ENCODE measurements at places on chromosomes 7 and 10.

DNA sequence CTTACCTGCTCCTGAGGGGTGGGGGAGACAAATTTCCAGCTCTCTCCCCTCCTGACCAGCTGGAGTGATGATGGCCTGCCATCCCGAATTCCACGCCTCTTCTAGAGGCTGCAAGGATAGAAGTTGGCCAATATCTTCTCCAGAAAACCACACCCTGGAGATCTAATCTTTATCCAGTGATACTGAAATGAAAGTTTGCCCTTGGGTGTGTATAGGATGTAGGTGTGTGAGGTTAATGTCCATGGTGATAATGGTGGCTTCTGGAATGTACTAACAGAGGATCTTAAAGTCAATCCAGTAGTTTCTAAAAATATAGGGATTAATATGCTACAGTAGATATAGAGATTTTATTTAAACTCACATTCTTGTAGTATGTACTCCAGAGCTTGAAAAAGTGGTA is 22.2 kb downstream of the AKR1B15 start:
- DNase-seq, result no peak

DNA sequence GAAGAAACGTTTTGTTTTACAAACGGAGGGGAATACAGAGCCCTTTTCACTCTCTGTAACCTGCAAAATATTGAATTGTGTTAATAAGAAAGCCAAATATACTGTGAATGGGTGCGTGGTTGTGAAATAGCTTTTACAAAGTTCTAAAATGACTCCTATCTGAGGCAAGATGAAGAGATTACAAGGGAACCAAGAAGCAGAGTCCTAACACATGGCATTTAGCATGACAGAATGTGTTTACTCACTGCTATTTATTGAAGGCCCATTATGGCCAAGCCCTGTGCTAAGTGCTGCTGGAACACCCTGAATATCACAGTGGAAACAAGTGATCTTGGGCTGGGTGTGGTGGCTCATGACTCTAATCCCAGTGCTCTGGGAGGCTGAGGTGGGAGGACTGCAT is 12.9 kb downstream of the JCAD start:
- DNase-seq, result no peak

DNA sequence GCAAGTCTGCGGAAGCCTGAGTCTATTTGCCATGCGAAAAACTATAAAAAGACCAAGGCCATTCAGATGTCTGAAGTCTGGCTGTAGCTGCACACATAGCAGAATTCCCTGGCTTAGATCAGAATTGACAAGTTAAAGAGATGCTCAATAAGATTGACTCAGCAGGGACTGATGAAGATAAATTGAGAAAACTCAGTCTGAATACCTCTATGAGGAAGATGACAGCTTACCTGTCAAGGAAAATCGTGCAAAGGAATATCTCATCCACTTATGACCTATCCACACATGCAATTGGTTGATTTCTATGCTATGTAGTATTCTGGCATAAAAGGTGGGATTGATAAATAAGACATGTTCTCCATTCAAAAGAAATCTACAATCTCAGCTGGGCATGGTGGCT is 288.6 kb downstream of the BAMBI start:
- DNase-seq, result no peak

DNA sequence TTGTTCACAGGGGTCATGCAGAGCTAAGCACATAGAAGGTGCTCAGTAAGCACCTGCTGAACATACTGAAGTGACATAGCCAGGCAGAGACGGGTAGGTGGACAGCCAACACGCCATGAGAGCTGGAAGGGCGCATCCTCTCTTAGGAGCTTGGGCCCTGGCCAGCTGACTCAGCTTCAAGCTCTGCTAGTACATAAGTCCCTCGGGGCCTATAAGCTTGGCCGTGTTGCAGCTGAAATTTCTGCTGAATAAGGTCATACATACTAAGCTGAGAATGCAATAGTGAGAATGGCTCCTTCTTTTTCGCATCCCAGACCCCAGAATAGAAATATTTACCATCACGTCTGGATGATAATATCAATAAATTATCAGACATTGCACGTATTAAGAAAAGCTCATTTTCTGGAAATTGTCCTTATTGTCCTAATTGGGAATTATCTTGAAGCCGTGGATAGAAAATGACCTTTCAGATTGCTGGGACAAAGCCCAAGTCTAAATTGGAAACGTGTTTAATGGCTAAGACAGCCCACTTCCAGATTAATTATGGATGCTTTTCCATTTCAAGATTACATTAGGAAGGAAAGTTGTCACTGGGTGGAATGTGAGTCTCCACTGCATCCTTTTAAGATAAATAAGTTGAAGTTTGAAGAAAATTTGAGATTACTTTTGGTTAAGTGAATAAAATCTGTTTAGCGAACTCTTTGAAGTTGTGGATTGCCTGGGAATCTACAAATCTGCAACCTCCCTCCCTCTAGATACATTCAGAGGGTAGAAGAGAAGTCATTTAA is 287.1 kb upstream of the C7orf33 start:
- DNase-seq, result no peak

- no peak for DNase-seq
These were observed 166.7 kb upstream of the NRP1 start for GRCh38 chr10:33501161-33501560.

GRCh38 chr10:52488606-52489485 is 174.8 kb downstream of the DKK1 start:
- no peak for DNase-seq

- DNase-seq, result no peak
These were observed 111.7 kb upstream of the BTBD16 start for GRCh38 chr10:122159141-122159970.

- DNase-seq, result no peak
These were observed 70.1 kb downstream of the ZPBP start for GRCh38 chr7:50022991-50023390.

DNA sequence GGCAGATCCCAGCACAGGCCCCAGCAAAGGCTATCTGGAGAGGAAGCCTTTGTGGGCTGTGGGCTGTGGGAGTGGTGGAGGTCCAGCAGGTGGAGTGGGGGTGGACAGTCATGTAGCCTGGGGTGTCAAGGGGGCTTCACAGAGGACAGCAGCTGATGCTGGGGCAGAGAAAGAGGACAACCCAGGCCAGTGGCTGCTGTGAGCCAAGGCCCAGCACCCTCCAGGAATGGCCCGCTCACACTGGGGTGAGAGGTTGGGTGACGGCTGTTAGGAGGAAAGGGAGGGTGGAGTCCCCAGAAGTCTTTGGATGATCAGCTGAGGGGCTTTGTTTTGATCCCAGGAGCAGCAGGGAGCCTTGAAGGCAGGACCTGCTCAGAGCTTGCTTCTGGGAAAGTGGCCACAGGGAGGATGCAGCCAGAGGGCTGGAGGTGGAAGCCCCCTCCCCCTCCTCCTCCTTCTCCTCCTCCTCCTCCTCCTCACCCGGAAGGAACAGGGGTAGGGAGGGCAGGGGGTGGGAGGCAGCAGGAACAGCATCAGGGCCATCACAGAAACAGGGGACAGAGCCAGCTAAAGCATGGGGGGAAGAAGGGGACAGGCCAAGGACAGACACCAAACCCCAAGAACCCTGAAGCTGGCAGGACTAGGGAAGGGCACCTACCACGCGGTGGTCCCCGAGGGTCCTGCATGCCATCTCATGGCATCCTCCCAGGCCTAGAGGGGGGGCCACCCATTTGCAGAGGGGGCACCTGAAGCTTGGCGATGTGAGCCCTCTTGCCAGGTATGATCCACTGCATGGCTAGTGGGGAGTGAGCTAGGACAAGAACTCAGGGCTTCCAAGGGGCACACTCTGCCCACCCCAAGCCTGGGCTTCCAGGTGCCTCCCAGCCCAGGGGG is 144.9 kb downstream of the GRID1 start:
- DNase-seq, result no peak

GRCh38 chr10:125343118-125343925 is 183.0 kb upstream of the CTBP2 start:
- no peak for DNase-seq

- DNase-seq, result no peak
These were observed 52.6 kb upstream of the SMNDC1 start for GRCh38 chr10:110357252-110357780.

DNA sequence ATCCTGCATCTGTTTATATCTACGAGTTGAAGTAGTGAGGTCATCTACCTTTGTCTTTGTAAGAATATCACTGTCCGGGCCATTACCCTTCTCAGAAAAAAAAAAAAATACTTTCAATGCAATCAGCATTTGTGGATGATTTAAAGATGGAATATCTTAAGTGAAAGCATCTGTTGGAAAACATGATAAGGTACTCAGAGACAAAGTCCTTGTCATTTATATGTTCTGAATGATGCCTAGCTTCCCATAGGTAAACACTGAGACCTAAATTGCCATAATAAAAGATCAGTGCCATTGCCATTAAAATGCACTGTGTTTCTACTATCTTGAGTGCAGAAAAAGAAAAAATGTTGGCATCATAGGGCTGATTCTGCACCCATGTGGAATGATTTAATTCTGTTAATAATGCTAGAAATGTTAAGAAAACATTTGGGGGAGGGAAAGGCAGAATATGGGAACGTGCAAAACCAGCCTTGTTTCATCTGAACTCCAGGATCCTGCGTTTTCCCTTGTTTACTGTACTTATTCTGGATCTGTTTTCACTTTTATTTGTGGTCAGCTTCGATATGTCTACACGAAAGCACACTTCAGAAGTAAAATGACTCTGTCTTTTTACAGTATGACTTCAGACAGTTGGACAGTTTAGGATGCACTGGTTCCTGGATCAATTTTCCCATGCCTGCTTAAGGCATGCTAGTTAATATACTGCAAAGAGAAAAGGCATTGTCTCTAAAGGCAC is 669.8 kb downstream of the SUGCT start:
- DNase-seq, result no peak

Measured in SHP77 treated with DMSO at 0.1 percent for 48 hours (cell line).